ENCODE measurements at places on chromosomes 6 and 20.
A peak's percentile ranks its signal among the peaks of the same experiment; 100 is the strongest.

GRCh38 chr6:158805698-158806377 is 13.3 kb downstream of the EZR start:
- DNase-seq: no peak

DNA sequence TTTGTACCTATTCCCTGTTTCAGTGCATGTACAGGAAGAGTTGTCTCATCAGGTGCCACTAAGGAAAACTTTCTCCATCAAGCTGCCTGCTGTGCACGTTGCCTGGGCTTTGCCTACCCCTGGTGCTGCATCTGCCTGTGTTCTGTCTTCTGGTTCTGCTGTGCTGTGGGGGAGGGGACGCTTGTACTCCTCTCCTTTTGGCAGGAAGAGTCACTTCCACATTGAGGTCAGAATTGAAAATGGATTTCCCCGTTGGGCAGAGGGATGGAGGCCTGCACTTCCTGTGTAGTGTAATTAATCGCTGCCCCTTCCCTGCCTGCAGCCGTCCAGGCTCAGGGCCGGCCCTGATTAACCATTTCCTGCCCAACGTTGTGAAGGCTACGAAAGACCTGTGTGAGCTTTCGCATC is 153.3 kb downstream of the SCML4 start:
- DNase-seq: no peak

- DNase-seq: no peak
These were observed at the start of gene SIRPA for GRCh38 chr20:1894951-1895673. SIRPA (plus strand) TSS chr20:1895407; CDS start chr20:1895448, 41 bp downstream.

GRCh38 chr20:11976966-11977365 is 59.3 kb downstream of the BTBD3 start:
- no peak for DNase-seq

GRCh38 chr20:62872862-62873261 is 11.2 kb upstream of the TCFL5 start:
- no peak for DNase-seq

DNA sequence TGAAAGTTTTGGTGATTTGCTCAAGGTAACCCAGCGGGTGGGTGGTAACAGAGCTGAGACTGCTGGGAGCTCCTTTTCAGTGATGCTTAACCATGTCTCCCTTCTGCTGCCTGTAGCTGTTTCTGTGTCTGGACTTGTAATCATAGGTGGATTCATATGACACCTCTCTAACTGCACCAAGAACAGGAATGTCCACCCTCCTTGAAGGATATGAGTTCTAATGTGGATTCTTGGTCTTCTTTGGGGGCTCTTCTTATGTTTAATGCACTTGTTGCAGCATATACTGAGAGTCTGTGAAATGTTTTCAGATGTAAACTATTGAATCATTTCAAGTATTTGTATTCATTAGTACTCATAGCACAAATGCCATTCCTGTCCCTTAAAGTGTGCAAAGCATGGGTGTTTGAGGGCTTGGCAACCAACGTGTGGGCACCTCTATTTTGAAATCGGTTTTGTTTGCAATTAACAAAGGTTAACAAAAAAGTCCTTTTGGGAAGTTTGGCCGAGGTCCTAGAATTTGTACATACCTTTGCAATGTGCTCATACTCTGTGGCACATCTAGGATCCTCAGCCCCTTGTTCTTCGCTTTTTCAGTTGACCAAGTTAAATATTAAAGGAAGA is 138.0 kb downstream of the SOX4 start:
- DNase-seq: no peak

DNA sequence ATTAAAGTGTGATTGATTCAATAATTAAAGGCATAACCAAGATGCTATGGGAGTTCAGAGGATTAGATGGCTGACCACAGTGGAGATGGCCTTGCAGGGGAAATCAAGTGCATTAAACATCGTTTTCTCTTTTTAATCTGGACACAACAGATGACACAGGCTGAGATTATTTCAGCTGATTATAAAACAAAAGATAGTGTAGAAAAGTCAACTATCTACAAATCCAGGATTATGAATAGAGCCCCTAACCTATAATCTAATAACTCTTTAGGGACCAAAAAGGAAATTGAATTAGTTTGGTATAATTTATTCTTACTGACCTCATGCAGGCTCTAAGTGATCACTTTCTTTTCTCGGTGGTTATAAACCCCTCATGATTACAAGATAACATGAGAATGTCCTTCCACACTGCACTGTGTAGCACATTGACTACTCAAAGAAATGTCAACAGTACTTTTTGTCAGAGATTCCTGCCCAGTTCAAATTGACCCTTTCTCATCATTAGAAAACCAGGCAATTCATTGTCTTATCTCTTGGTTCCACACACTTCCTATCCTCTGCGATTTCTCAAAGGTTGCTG is 122.1 kb downstream of the PKHD1 start:
- no peak for DNase-seq

- DNase-seq: no peak
These were observed 132.3 kb downstream of the PXDC1 start for GRCh38 chr6:3619201-3619600.

DNA sequence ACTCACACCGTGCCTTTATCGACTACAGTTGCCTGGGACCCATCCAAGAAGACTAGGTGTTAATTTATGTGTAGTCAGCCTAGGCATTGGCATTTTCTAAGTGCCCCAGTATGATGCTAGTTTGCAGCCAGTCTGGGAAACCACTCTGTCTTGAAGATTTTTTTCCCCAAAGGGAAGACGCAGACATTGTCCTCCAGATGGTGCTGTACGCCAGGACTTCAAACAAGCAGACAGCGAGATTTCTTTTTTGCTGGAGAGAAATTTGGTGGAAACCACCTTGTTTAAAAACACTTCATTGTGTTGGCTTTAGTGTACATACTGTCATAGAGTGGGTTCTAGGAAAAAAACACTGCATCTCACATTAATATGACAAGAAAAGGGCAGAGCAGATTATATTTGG is 30.0 kb downstream of the ALDH5A1 start:
- DNase-seq: no peak

DNA sequence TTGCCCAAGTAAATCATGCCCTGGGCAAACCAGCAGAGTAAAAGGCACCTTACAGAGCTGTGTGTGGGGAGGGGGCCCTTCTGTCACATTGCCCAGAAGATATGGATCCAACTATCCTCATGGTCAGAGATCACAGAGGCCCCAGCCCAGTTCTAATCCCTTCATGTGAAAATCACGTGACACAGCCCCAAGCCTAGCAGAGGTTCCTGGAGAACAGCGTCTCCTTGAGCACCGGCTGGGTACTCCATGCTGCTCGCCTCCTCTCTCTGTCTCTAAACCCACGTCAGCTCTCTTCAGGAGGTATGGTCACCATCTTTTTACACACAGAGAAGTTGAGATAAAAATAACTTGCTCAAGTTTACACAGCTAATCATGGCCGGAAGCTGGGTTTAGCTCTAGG is 230.2 kb downstream of the ANKRD60 start:
- no peak for DNase-seq

GRCh38 chr6:17504005-17504404 is 96.1 kb upstream of the FAM8A1 start:
- no peak for DNase-seq

DNA sequence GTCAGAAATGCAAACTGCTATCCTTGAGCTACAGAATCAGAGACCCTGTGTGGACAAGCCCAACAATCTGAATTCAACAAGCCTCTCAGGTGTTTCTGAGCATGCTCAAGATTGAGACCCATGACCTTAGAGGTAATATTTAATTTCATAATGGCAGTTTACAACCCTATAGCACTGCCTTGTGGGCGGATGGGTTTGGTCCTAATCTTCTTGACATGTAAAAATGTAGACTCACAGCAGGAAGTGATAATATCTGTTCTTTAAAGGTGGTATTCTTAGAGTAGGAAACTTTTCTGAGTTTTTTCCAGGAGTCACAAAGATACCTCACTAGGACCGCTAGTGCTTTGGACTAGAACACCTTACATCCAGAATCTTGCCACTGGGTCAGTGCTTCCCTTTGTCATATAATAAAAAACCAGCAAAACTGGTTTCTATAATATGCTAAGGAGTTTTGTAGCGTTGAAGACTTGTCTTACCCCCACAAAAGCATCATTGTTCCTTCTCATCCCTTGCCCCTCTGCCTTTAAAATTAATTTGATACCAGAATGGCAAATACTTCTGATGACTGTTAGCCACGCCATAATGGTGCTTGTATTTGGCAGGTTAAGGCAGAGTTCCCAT is 52.6 kb downstream of the E2F3 start:
- no peak for DNase-seq

- no peak for DNase-seq
These were observed 184.9 kb upstream of the TENT5A start for GRCh38 chr6:81937296-81937937.

GRCh38 chr6:25279748-25280343 is 672 bp downstream of the CARMIL1 start:
- DNase-seq: peak; percentile 2

DNA sequence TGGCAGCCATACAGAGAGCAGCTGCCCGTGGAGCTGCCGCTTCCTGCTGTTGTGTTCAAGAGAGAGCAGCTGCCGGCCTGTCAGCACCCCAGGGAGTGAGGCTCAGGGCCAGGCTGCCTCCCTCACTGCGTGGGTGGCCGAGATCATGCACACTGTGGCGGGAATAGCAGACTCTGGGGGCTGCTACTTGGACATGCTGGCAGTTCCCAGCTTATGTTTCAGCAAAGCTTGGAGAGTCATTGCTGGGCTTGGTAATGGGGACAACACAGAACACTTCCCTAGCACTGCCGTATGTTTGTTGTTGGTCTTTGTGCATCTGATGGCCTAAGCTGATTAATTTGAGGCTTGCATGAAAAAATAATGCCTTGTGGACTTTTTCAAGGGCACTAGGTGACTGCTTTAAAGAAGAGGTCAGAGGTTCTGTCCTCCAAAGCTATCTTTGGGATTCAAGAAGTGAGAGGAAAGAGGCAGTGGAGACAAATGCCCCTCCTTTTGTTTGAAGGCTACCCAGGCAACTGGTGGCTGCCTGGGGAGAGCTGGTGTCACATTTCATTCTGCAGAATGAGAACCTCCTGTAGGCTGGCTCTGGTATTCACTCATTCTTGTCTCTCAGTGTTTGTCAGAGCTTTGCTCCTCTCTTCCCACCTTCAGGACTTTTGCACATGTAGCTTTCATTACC is 18.8 kb downstream of the MRAP2 start:
- DNase-seq: no peak

GRCh38 chr6:45921691-45922281 is 93.9 kb downstream of the CLIC5 start:
- no peak for DNase-seq

DNA sequence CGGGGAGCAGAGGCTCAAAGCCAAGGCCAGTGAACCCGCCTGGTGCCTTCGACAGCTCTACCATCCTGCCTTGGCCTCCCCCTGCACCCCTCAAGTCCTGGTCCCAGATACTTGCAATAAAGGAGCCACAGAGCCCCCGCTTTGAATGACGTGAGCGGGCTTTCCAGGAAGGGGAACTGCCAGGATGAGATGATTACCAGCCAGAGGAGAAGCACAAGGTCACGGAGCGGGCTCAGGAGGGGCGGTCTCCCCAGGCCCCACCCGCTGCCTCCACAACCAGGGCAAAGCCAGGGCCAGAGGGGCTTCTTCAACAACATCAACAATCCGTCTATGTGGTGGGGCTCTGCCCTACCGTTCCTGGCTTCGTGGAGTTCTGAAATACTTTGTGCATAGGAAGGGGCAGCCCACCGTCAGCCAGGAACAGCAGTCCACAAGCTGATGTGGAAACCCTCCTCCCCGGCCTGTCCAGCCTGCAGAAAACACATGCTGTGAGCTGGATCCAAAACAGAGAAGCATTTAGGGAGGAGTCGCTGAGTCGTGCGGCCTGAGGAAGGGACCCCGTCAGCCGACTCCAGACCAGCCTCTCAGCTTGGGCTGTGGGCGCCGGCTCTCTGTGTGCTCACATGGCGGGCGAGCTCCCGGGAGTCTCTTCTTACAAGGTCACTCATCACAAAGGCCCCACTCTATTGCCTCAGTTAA is 392.5 kb downstream of the CDH4 start:
- DNase-seq: no peak

- DNase-seq: no peak
These were observed 79.5 kb downstream of the CTNNBL1 start for GRCh38 chr20:37773291-37773826.

DNA sequence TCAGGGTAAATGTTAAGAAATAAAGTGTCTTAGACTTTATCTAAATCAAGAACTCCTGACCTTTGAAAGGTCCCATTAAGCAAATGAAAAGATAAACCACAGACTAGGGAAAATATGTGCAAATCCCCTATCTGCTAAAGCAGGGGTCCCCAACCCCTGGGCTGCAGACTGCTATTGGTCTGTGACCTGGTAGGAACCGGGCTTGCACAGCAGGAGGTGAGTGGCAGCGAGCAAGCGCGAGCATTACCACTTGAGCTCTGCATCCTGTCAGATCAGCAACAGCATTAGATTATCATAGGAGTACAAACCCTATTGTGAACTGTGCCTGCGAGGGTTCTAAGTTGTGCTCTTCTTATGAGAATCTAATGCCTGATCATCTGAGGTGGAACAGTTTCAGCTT is 42.4 kb downstream of the LCA5 start:
- no peak for DNase-seq

- DNase-seq: no peak
These were observed 205.5 kb downstream of the NKAIN2 start for GRCh38 chr6:124008988-124009765.

- peak; percentile 3 for DNase-seq
These were observed 265.0 kb downstream of the ADGRG6 start for GRCh38 chr6:142566628-142567396.

- no peak for DNase-seq
These were observed 96.0 kb upstream of the SNX9 start for GRCh38 chr6:157726892-157727628.

DNA sequence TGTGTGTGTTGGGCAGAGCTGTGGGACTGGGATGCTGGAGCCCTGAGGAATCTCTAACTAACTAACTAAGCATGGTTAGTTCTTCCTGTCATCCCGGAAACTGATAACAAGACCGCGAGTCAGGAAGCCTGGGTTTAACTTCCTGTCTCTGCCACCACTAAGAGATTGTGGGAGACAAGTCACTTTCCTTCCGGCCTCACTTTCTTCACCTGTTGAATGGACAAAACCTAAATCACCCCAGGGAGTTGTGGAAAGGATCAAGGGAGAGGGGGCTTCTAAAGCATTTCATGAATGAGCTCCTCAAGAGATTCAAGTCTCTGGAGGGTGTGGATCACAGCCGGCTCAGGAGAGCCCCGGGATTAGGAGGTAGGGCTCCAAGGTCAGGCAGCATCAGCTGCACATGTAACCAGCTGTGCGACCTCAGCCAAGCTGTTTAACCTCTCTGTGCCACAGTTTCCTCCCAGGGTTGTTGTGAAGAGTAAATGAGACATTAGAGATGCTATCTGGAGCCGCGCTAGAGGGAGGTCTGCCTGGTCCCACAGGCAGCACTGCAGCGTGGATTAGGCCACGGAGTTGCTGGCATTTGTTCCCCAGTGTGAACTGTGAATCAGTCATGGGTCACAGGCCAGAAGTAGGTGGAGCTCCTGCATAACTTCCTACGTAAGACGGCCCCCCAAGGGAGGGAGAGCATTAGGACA is 105.1 kb downstream of the TOX2 start:
- no peak for DNase-seq

DNA sequence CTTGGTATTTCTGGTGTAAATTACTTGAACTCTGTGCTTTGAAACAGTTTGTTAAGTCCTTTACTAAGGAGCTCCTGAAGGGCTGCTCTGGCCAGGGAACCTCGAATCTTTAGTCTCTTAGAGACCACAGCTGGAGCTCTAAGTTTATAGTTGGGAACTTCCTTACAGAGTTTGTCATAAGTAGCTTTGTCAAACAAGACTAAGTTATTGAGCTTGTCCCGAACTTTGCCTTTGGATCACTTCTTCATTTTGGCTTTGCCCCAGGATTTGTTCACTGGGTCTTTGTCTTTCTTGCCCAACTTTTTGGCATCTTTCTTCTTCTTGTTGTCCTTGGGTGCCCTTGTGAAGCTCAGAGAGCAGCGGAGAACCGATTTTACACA is 64.8 kb downstream of the FAM50B start:
- DNase-seq: no peak
